Mucosa of gallbladder (tissue), 1 donor: ENCODE measurements at places on chromosomes 6 and 20.

DNA sequence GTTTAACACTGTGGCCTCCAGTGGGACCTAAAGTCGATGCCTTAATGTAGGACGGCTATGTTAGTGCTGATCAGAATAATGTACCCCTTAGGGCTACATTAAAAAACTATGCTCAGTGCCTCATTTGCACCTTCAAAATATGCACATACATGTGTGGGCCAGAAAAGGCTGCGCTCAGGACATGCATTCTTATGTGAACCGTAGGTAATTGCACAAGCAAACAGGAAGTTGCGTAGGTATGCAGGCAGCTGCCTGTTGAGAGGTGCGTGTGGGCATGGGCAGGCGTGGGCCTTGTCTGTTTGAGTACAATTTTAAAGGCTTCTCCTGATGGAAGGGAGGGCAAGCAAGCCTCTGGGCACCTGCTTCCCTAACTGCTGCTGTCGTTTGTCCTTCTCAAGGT is 116.2 kb upstream of the JAG1 start:
- DNase-seq = no peak

GRCh38 chr6:122620902-122621301 is 10.7 kb downstream of the PKIB start:
- no peak for DNase-seq

DNA sequence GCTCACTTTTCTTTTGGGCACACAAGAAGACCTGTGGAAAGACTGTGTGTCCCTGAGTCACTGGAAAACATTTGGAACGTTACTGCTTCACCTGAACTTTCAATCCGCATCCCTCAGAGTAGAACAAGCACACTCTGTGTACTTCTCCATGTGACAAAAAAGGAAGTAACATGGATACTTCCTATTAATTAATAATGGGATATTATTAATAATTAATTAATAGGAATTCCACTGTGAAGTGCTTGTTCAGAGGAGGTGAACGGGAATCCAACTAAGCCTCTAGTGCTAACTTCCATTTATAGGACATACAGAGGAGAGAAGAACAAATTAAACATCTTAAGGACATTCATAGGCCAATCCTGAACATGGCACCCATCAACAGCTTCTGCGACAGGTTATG is 407.8 kb downstream of the SYNE1 start:
- DNase-seq = no peak

DNA sequence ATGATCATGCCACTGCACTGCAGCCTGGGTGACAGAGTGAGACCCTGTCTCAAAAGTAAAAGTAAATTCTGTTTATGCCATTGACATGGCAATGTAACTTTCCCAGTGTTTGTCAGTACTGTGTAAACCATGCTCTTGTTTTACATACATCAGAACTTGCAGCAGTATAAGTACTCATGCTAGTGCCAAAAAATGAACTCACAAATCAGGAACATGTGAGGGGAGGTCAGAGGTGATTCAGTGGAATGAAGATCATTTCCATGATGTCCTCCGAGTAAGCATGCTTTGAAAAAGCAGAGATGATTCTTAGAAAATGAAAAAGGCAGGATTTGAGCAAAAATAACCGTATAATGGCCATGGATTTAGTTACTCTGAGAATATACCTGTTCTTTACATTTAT is 81.9 kb downstream of the ANKS1A start:
- DNase-seq = no peak

DNA sequence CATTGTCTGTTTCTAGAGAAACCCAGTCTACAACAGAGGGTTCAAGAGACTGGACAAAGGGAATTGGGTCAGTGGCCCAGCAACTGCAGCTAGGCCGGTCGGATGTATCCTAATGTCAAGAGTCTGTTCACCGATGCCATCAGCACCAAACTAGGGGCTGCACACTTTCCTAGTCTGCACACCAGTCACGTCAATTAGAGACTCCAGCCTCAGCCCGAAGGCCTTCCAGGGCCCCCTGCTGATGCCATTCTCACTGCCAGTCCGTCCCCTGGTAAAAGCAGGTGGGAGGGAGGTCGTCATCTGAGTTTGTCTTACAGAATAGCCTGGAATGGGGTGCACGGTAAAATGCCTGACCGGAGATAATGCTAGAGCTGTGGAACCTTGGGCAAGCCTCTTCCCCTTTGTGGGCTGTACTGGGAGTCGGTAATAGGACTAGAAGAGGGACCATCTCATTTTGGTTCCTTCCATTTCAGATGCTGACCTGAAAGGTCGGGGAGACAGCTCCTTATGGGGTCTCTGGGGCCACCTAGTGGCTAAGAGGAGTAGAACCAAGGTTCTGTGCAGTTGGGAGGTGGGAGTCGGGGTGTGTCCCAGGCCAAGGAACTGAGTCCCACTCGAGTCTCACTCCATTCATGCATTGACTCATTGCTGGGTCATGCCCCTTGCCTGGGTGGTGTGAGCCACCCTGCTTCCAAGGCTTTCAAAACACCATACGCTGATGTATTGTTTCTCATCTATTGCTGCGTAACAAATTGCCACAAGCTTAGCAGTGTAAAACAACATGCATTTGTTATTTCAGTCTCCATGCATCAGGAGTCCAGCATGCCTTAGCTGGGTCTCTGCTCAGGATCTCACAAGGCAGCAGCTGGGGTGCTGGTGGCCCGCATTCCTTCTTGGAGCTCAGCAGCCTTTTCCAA is 5.1 kb downstream of the SOX12 start:
- peak; percentile 48 for DNase-seq

- peak; percentile 32 for DNase-seq
Measured at GRCh38 chr6:15546591-15546990, 116.2 kb downstream of the DTNBP1 start.

GRCh38 chr6:160034036-160034930 is 65.4 kb downstream of the IGF2R start:
- DNase-seq = no peak

DNA sequence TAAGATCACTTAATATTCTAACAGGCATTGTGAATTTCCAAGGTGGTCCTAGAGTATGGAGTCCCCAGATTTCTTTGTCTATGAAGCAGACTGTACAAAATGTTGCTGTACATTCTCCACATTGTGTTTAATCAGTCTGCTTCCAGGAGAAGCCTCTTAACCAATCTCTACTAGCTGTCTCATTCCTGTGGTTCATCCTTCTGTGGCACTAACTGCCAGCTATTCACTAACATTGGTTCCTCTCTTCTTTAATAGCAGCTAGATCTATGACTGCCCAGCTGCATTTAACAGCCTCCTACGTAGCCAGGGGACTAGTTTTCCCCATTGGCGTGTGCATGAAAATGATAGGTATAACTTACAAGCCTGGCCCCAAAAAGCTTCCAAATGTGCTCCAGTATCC is 395.4 kb downstream of the SAMD5 start:
- DNase-seq = no peak

DNA sequence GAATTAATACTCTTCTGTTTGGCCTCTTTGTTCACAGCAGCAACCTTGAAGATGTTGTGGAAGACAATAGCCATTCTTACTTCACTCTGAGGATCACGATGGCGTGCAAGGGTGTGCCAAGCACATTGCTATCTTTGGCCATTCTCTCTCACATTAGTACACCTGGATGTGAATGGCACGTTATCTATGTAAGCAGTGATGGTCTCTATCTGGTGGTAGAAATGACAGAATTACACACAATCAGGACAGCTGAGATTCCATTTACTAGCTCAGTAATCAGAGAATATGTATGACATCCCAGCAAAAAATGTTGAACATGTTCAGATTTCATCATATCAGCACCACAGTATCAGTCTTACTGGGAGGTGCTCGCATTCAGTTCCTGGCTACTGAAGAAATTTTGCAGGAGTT is 116.2 kb downstream of the LCA5 start:
- DNase-seq = no peak

GRCh38 chr6:77466451-77467437 is 3.5 kb upstream of the HTR1B start:
- DNase-seq = no peak
